ENCODE measurements at places on chromosomes 5 and 9.

DNA sequence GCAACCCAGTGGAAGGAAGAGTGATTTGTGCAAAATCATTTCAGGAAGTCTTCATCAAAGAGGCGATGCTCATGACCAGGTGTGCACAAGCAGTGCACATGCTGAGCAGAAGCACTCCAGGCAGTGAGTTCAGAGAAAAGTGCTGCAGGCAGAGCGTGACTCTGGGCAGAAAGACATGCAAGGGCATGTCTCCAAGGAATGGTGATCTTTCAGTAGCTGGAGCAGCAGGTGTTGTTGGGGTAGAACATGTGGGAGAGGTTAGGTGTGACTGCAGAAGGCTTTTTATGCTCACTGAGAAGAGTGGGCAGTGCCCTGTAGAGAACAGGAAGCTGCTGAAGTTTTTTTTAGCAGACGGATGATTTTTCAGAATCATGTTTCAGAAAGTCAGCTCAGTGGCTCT lies 545.4 kb upstream of the TLE4 start:
- no peak for DNase-seq

GRCh38 chr5:142720641-142721271 lies 34.9 kb upstream of the FGF1 start:
- DNase-seq: no peak

GRCh38 chr5:75538211-75538610 lies 26.5 kb downstream of the POLK start:
- DNase-seq: no peak

- no peak for DNase-seq
These were observed 4.1 kb downstream of the SLC23A1 start for GRCh38 chr5:139378941-139379361.

DNA sequence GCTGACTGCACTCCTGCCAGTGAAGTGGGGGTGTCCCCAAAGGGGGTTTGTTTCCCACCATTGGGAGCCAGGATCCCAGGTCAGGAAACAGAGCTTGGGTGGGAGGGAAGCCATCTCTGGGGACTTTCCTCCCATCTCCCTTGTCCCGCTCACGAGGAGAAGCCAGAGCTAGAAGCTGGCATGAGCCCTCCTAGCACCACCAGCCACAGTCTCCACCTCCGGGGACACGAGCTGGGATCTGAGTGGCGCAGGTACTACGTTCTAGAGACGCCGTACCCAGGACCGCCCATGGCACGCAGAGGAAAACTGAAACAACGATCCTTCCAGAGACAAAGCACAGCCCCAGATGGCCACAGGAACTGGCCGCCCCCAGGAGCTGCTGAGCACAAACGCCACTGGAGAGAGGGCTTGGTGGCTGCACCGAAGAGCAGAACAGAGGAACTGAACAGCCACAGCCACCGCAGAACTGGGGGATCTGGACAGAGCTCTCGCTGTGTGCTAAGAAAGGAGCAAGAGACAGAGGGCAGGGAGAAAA lies 29.8 kb downstream of the ADAMTS2 start:
- no peak for DNase-seq

DNA sequence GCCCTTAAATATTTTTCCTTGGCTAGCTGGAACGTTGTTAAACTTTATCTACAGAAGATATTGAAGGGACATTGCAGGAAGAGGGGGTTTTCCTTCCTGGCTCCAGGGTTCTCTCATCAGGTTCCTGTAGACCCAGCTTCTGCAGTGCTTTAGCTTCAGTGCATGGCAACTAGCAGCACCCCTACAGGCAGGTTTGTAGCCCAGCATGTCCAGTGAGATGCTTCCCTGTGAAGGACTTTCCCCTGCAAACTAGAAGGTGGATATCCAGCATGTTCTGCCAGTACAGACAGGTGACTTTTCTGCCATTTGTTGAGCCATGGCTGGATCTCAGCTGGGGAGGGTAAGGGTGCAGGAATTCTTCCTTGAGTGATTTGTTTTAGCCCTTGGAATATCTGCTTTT lies 10.4 kb downstream of the CCL28 start:
- no peak for DNase-seq

- no peak for DNase-seq
These were observed 131.4 kb upstream of the TRIM32 start for GRCh38 chr9:116555556-116556155.

- no peak for DNase-seq
These were observed 94.0 kb upstream of the ALDH1B1 start for GRCh38 chr9:38298503-38298902.

DNA sequence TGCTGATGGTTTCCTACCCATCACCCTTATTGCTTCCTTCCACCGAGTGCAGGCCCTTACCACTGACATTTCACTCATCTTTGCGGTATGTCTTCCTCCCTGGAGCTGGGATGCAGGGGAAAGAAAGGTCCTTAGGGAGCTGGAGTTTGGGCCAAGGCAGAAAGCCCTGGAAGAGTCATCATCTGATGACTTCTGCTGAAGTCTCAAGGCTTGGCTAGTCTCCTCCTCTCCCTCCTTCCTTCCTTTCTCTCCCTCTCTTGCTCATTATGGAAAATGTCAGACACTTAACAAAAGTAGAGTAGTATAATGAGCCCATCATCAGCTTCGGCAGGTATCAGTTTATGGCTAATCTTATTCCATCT lies 40.0 kb downstream of the LARP1 start:
- no peak for DNase-seq

- no peak for DNase-seq
These were observed 26.4 kb downstream of the FBXL7 start for GRCh38 chr5:15526413-15526812.

All from stimulated activated CD4-positive, alpha-beta T cell treated with anti-CD3 and anti-CD28 coated beads, Interleukin-1b, Interleukin-23, amount 100 ng/mL, for 48 hours (primary cell).